ENCODE measurements at places on chromosomes 4 and X.

GRCh38 chr4:137656661-137657060 is 124.4 kb upstream of the PCDH18 start:
- no peak for DNase-seq

GRCh38 chr4:79906303-79906702 is 166.7 kb downstream of the ANTXR2 start:
- no peak for DNase-seq

GRCh38 chr4:66558651-66559050 is 888.4 kb upstream of the EPHA5 start:
- DNase-seq = no peak

DNA sequence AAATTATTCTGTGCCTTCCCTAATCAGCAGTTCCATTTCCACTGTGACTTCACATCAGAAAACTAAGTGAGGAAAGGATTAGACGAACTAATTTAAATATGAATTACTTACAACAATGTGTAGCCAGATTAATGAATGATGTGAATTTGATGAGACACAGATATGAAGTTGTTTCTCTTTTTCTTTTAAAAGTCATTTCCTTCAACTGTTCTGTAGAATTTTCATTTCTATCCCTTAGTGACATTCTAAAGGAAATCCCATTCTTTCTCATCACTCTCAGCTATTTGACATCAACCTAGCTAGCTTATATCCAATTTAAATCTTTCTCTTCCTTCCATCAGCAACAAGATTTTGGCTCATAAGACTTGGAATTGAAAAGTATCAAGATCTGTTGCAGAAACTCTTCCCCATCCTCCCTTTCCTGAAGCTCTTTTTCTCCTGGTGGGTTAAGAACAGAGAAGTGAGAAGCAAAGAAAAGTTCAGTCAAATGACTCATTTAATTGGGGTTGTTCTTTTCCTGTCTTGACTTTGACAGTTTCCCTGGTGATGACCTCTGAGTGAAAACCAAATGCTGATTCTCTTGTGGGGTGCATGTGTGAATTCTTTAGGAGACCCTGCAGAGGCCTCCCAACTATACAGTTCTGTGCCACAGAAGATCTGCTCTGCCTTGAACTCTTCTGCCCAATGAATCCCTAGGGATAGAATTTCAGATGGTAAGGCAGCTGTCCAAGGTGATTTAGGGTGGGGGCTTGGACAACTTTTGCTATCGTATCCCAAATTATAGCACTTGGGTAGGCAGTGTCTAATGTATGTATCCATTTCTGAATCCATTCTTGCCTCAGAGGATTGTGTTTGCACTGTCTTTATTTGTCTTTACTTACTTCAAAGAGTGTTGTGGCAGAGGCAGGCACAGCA is 232.5 kb upstream of the GPRIN3 start:
- DNase-seq = no peak

DNA sequence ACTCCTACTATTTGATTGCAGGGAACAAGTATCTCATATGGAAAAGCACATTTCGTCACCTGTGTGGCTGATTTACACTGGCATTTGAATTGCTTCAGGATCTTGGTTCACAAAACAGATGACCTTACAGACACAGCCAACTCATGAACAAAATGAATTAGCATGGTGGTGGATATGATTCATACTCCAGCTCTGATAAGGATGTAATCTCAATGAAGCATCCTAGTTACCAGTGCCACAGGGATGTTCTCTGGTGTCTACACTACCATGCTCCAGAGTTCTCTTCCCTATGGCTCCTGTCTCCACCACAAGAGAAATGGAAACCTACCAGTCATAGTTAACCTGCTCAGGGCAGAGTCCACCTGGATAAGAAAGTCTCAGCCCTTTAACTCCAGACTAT is 40.7 kb downstream of the TEC start:
- no peak for DNase-seq

GRCh38 chrX:106481341-106481740 is 130.4 kb upstream of the RADX start:
- DNase-seq = peak; percentile 3

- no peak for DNase-seq
Observed at GRCh38 chr4:127783955-127784770, 2.0 kb downstream of the HSPA4L start.

DNA sequence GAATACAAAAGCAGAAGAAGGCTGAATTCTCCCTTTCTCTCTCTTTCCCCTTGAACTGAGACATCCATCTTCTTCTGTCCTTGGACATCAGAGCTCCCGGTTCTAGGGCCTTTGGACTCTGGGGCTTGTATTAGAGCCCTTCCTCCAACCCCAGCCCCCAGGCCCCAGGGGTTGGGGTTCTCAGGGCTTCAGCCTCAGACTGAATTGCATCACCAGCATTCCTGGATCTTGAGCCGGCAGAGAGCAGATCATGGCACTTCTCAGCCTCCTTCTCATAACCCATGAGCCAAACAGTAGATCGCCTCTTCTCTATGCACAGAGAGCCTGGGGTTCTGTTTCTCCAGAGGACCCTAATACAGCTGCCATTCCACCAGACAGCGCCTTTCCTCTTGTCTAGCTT is 25.3 kb upstream of the CLDN24 start:
- no peak for DNase-seq

DNA sequence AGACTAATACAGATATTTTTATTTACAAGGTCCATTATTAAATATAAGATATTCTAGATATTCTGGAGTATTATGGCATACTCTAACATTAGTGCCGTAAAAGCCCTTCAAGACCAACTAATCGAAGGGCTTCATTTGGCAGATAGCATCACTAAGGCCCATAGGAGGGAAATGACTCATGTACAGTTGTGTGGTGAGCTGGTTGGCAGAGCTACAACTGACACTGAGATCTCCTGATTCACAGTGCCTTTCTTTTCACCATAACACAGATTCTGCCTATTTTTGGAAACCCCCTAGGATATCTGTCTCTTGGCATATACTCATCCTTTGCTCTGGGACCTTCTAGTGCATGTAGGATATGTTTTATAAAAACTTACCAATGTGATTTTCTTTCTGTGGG is 201.7 kb upstream of the AFF2 start:
- no peak for DNase-seq

GRCh38 chr4:89595125-89595789 is 241.7 kb downstream of the SNCA start:
- no peak for DNase-seq

DNA sequence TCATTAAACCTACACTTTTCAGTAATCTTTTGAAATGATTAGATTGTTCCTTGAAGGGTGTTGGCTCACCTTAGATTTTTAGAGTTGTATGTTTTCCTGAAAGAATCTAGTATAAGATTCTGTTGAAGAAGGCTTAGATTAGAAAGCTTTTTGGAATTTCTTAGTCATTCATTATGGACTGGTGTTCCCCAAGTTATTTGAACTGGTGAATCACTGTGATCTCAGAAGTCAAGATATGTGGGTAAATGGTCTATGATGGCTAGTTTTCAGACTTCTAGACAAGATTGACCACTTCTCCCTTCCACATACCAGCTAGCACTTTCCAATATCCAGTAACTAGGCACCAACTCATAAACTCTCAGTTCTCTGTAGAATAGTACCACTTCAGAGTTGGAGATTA is 138.1 kb downstream of the KDM6A start:
- DNase-seq = no peak

All from thymus (tissue), 14 donors.